ENCODE measurements at places on chromosomes 13 and 19.
A peak's percentile ranks its signal among the peaks of the same experiment; 100 is the strongest.

DNA sequence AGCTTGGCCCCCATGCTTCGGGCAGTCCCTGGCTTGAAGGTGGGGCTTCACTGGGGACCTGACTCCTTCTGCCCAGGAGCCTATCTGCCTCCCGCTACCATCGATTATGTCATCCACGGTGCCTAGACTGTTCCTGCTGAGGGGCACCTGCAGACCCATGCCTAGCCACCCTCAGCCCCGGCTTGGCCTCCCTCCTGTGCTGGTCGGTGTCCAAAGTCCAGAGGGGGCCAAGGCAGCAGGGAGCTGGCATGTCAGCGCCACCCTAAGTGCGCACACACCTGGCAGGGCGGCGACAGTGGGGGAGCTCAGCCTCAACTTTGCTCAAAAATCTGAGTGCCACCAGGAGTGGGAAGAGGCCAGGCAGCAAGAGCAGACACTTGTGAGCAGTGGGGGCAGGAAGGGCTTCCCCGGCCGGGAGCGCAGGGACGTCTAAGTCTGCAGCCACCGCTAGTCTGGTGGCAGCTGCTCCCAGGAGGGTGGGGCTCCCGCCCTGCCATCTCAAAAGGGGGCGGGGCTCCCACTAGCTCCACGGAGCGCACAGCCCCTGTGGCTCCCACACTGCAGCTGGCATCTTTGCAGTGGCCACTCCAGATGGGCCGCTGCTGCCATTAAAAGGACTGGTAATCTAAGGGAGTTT, 13.5 kb upstream of the URAD start:
- DNase-seq = no peak

DNA sequence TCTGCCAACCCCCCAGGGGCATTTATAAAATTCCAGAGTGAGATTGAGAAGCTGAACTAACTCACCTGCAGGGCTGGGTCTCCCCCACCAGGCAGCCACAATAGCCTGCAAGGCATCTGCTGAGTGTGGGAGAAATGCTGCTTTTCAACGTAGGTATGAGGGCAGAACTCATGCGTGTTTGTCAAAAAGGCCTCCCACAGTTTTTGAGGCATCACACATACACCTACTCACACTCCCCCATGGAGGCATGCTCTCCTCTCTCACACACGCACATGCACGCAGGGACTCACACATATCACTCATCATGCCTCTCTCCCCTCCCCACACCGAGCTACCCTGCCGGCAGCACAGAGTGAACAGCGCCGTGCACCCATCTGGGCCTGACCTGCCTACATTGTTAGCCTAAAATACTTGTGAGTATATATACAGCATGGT, 390.5 kb downstream of the FGF9 start:
- no peak for DNase-seq

GRCh38 chr19:3610745-3611717, 4.4 kb upstream of the TBXA2R start:
- no peak for DNase-seq

DNA sequence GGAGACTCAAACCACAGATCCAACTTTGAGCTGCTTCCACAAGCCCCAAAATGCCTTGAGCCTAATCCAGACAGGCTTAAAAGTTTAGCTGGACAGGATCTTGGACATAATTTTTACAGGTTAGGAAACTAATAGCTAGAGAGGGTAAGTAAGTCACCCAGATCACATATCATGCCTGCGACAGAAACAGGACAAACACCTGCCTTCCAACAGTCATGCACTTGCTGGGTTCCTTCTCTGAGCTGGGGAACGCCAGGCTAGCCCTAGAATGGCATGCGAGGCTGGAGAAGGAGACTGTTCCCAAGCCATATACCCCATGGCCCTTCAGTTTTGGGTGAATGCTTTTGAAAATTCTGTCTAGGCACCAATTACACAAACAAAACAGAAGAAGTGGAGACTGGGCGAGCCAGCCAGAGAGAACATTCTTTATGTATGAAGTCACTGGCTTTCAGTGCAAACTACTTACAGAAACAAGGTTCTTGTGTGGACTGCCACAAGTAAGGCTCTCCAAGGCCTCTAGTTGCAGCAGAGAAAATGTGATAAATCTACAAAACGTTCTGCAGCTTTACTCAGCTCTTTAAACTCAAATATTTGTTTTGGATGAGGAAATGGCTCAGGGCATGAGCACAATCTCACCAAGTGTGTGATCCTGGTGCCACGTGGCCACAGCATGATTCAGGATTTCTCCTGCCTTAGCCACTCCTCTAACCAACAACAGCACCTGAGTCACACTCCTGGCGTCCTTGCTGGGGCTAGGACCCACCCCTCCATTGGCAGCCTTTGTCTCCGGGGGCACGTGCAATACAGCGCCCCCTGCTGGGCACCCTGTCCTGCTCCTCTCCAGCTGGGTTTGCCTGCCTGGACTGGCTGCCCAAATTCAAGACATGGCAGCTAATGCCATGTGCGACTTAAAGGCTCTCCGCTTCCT, 73.4 kb upstream of the UBL3 start:
- no peak for DNase-seq

DNA sequence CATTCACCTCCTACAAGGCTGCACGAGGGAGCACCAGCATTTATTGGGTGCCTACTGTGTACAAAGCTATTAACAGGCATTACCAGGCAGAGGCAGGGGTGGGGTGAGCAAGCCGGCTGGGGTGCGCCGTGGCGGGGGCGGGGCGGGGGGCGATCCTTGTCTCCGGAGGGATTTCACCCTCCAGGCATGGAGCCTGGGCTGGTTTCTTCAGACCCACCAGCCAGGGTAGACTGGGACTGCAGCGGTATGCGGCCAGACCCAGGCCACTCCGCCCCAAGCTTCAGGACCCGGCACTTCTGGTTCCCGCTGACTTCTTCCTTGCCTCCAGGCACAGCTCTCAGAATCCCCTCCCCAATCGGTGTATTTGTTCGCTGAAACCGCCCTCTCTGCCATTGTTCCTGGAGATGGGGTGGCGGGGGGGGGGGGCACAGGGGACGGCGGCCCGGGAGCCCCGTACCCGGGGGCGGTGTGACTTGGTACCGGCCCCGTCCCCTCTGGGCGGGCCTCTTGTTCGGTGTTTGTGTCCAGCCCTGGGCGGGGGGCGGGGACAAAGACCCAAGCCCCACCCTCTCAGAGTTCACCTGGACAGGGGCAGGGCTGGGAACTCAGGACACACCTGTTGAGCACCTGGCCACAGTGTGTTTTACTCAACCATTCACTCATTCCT, 14.4 kb downstream of the TJP3 start:
- no peak for DNase-seq

DNA sequence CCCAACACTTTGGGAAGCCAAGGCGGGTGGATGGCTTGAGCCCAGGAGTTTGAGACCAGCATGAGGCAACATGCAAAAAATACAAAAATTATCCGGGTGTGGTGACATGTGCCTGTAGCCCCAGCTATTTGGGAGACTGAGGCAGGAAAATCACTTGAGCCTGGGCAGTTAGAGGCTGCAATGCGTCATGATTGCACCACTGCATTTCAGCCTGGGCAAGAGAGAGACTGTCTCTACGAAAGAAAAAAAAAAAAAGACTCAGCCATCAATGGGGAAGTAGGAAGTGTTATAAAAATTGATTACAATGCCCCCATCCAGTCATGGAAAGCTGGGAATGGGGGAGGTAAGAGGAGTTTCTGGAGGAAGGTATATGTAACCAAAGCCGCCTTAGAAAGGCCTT, 5.4 kb downstream of the TYK2 start:
- DNase-seq = no peak

- no peak for DNase-seq
Observed at GRCh38 chr13:89520468-89520867, 1827.0 kb upstream of the MIR17HG start.

- peak; percentile 85 for DNase-seq
Observed at GRCh38 chr19:33459222-33460090, 62.1 kb downstream of the PEPD start.

GRCh38 chr19:43290568-43291359, 21.4 kb upstream of the PSG9 start:
- no peak for DNase-seq

GRCh38 chr19:517721-518597, 10.7 kb downstream of the TPGS1 start:
- DNase-seq = no peak

- no peak for DNase-seq
Observed at GRCh38 chr13:48235341-48236135, 2.5 kb downstream of the ITM2B start.

GRCh38 chr13:95106562-95106961, 194.7 kb downstream of the ABCC4 start:
- DNase-seq = no peak

GRCh38 chr19:45772130-45772840, 3.2 kb upstream of the SIX5 start:
- no peak for DNase-seq

DNA sequence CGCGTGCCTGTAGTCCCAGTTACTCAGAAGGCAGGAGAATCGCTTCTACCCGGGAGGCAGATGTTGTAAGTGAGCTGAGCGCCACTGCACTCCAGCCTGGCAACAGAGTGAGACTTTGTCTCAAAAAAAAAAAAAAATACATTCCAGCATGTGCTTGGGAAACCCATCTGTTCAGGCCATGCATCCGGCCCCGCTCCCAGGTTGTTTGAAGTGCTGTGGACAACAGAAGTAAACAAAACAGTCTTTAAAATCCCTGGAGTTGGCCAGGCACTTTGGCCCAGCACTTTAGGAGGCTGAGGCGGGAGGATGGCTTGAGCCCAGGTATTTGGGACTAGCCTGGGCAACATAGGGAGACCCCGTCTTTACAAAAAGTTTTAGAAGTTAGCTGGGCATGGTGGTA, 3.2 kb upstream of the PTPRS start:
- no peak for DNase-seq

DNA sequence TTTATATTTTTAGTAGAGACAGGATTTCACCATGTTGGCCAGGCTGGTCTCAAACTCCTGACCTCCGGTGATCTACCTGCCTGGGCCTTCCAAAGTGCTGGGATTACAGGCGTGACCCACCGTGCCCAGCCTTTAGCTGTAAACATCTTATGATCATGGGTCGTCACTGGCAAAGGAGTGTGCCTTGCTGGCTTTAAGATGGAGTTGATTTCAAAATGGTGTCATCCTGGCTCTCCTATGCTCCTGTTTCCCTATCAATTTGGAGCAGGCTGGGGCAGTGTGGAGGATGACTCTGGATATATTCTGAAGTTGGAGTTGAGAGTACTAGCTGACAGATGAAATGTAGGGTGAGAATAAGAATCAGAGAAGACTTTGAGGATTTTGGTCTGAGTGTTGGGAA, 18.4 kb upstream of the ATP8A2 start:
- DNase-seq = no peak

DNA sequence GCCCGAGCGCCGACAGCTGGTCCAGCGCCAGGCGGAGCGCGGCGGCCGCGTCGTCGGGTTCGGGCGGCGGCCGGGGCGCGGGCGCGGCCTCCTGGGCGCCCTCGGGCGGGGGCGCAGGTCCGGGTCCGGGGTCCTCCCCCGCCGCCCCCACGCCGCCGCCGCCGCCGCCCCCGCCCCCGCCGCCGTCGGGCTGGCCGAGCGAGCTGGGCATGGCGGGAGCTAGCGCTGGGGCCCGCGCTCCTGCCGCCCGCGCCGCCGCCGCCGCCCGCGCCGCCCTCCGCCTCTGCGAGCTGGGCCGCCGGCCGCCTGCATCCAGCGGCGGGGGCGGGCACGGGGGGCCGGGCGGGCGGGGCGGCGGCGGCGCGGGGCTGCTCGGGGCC, 287 bp downstream of the MEX3D start:
- no peak for DNase-seq

- DNase-seq = no peak
Observed at GRCh38 chr19:38274739-38275138, 10.4 kb downstream of the SPINT2 start.

GRCh38 chr13:109698779-109699178, 87.6 kb downstream of the IRS2 start:
- DNase-seq = no peak

DNA sequence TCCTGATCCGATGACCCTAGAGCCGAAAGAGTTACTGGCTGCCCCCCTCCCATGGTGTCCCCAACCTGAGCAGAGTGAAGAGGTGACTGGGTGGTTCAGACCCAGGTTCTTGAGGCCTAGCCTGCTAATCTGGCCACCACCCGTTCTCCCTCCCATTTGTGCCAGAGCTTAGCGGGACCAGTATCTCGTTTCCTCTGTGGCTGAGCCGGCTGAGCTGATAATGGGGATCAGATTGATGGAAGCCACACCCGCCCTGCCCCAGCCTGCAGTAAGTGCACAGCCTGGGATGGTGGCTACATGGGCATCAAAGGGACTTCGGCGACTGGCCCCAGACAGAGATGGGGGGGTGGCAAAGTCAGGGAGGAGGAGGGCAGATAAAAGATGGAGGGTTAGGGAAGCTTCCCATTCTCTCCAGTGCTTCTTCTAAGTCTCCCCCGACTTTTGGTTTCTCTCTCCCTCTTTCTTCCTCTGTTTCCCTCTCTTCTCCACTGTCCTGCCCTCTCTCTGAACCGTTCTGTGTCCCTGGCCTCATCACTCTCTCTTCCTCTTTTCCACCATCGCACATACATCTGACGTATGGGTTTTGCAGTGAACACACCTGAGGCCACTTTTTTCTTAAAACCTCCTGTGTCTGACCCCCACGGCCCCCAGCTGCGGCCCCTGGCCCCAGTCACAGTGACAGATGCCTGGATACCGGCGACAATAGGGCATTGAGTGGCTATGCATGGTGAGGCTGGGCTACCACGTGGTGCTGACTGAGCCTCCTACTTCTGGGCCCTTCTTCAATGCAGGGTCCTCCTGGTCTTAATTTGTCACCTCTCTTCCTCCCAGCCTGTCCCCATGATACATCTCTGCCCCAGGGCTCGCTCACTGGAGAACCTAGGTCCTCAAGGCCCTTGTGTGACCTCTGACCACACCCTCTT, 2.4 kb downstream of the ELAVL3 start:
- no peak for DNase-seq

- DNase-seq = no peak
Observed at GRCh38 chr13:96710166-96710862, 284.0 kb downstream of the OXGR1 start.

- no peak for DNase-seq
Observed at GRCh38 chr13:20044086-20044485, 85.6 kb downstream of the ZMYM2 start.

DNA sequence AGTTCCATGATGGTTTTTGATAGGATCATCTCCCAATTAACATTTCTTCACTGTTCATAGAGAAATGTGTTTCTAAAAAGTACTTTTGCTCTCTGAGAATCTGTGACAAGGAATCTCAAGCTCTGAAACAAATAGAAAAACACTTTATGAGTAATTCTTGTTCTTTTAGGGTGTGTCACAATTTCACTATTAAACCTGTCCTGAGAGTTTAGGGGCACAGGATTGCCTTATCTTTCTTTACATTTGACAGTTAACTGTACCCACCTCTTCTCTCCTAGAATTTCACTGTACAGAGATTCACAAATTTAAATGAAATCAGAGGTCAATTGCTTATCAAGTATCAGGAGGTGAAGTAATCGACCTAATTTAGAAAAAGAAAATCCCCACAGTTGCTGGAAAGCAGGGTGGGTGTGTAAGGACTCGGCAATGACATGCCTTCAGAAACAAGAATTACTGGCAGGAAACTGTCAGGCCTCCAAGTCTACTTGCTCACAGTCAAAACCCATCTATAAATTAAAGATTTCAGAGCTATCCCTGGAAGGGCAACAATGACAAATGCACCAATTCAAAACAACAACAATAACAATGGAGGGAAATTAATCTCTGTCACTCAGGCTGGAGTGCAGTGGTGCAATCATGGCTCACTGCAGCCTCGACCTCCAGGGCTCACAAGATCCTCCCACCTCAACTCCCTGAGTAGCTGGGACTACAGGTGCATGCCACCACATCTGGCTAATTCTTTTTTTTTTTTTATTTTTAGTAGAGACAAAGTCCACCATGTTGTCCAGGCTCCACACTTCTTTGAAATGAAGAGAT, 250.2 kb downstream of the ABCC4 start:
- no peak for DNase-seq

GRCh38 chr13:50387051-50387581, 371.9 kb downstream of the KCNRG start:
- DNase-seq = peak; percentile 87
